ENCODE measurements at places on chromosomes 7 and 10.

- DNase-seq: no peak
Observed at GRCh38 chr7:102277901-102278300, 8.8 kb upstream of the SH2B2 start.

- DNase-seq: no peak
Observed at GRCh38 chr10:79185796-79186374, 117.1 kb downstream of the ZMIZ1 start.

DNA sequence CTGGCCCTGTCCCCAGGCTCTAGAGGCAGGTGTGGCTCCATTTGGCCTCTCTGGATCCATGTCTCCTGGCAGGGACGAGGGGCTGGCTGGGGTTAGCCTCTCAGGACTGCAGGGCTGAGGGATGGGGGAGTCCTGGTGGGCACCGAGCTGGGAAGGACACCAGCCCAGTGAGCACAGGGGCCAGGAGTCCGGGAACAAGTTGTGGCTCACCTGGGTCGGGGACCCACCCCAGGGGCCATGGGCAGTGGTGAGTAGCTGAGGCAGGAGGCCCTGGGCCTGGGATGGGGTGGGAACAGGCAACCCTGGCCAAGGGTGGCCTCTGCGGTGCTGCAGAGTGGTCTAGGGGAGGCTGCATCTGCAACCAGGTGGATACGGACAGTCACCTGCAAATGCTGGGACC, 24.1 kb downstream of the ANTXRL start:
- DNase-seq: no peak

GRCh38 chr7:940599-941408, 13.7 kb downstream of the ADAP1 start:
- DNase-seq: no peak

GRCh38 chr10:78320506-78320905, 286.8 kb downstream of the RPS24 start:
- DNase-seq: no peak

GRCh38 chr10:75283671-75284470, 48.1 kb upstream of the COMTD1 start:
- no peak for DNase-seq

DNA sequence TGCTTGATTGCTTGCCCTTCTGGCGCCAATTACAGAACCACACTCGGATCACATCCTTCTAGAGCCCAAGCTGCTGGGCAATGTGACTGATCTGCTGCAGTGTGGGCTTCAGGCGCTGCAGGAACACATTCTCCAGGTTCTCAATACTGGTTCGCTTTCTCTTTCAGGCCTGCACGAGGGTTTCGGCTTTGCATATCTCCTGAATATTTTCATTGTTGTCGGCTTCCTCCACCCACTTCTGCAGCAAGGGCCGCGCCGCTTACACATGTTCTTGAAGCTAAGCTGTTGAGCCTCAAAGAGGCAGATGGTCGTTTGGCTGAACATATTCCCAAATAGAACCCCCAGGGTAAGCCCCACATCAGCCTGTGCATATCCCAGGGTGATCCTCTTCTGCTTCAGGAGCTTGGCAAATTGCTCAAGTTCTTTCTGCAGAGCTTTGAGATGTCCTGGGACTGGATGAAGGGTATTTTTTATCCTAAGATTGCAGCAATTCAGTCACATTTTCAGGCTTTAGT, 64.6 kb downstream of the HERC4 start:
- DNase-seq: no peak

- no peak for DNase-seq
Observed at GRCh38 chr7:101935521-101936141, 118.2 kb downstream of the CUX1 start.

DNA sequence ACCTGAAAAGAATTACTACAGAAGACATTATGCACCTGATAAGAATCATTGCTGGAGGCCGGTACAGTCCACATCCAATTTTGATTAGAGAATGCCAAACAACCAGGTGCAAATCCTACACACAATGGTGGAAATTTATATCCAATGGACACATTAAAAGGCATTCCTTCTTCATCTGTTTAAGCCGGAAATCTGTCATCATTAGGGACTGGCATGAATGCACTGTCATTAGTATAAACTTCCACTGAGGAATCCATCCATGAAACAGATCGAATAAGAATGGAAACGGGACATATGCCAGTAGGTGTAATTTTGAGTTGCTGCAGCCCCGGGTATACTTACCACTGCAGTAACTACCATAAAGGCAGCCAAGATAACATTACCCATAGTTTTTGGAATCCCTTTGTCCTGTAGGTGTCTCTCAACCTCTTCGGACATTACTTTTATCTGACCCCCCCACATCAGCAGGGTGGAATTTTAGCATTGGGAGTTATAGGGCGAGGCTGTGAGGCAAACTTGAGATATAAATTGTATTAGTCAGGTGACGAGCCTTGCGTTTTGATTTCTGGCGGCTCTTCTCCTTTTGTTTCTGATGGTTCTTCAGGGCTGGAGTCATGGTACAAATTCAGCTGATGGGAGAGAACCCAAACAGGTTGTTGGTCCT, 36.5 kb upstream of the AKR1C2 start:
- no peak for DNase-seq

DNA sequence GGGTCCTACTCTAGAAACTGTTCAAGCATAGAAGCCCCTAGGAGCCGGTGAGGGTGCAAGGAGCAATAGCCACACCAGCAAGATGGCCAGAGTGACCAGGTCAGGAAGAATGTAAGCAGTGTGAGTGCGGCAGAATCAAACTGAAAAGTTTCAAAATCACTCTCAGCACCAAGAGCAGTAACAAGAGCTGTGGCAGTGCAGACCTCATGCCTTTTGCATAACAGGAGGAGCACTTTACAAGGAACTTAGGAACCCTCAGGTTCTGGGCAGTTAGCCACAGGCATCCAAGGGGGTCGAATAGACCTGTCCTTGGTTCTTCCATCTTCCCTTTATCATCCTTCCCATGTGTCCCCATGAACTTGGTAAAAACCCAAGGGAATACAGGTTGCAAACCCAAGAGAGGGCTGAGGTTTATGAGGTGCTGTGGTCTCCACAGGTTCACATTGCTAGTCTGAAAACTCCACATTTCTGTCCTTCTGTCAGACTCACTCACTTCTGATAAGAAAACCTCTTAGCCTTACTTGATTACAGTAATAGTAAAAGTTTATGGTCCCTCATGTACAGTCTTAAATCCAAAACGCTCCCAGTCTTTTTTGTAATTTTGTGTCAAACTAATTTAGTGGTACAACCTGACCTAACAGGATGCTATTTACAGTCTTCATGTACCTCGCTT, 78.4 kb downstream of the PON1 start:
- no peak for DNase-seq

- DNase-seq: no peak
Observed at GRCh38 chr10:73054286-73054685, 42.4 kb downstream of the P4HA1 start.

- DNase-seq: no peak
Observed at GRCh38 chr10:76031769-76032699, 600.6 kb downstream of the LRMDA start.

- no peak for DNase-seq
Observed at GRCh38 chr7:101972627-101973026, 155.2 kb downstream of the CUX1 start.

DNA sequence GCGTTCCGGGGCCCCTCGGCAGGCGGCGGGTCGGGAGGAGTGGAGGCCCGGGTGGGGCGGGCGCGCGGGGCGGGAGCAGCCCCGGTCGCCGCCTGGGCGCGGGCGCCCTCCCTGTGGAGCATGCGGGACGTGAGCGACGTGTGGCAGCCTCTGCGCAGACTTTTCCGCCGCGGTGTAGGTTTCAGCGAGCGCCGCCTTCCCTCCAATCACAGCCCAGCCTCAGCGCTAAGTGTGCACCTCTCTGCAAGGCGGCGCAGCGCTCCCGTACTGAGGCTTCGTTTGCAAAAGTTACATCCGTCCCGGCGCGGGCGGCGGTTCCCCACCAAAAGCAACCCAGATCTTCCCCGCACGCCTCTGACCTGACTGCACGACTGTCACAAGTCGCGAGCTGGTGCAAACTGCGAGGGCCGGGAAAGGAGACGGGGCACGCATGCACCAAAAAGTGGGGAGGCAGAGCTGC, 1.2 kb upstream of the PFKFB3 start:
- peak; percentile 13 for DNase-seq

- DNase-seq: no peak
Observed at GRCh38 chr7:156166692-156167416, 354.6 kb upstream of the SHH start.

DNA sequence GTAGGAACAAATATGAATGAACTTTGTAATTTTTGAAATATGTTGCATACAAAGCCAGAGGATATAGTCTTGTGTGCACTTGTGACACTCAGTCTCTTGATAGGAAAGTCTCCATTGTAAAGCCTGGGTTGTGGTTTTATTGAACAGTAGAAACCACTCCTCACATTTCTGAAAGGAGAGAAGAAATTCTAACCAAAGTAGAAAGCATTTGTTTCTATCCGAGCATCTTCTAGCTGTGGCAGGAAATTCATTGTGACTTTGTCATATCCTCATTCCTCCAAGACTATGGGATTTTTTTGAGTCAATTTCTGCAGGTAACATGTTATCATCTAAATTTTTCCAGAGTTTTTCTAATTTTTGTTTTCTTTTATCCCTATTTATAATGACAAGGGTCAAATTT, 55.5 kb upstream of the NCF1 start:
- no peak for DNase-seq

DNA sequence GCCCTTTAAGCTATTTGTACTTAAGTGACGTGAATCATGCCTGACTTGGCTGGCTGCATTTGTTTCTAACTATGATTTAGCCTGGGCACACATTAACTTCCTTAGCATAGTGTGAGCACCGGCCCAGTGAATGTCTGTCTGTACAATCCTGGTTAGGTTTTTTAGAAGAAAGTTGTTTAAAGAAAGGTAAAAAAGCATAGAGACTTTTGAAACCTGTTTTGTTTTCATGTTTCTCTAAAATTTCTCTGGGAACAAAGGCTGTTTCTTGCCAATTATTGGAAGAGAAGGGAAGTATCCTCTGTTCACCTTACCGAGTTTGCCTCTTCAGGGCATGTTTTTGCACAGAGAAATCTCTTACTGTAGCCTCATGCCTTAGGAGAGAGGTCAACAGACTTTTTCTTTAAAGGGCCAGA, 42.9 kb upstream of the MET start:
- no peak for DNase-seq

DNA sequence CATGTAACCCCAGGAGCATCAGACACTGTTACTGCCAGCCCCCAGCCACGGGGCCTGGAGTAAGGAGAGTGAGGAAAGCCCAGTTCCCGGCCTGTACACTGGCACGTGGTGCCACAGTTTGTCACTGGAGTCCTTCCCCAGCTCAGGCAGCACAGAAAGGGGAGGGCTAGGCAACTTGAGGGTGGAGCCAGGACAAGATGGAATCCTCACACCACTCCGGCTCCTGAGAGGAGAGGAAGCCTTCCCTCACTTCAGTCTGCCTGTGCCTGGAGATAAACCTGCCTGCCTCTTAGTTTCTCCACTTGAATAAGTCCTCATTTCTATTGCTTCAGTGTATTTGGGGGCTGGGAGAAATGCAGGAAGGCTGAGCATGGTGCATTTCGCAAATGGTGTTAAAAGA, 176.0 kb downstream of the KIAA1217 start:
- DNase-seq: no peak

DNA sequence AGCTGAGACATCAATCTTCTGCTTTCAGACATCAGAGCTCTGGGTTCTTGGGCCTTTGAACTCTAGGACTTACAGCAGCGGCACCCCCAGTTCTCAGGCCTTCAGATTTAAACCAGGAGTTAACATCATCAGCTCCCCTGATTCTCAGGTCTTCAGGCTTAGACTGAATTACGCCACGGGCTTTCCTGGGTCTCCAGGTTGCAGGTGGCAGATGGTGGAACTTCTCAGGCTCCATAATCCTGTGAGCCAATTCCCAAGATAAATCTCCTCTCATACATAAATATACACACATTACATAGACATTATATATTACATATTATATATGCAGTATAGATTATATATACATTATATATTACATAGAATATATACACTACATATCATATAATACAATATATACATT, 408.9 kb upstream of the AUTS2 start:
- DNase-seq: no peak

DNA sequence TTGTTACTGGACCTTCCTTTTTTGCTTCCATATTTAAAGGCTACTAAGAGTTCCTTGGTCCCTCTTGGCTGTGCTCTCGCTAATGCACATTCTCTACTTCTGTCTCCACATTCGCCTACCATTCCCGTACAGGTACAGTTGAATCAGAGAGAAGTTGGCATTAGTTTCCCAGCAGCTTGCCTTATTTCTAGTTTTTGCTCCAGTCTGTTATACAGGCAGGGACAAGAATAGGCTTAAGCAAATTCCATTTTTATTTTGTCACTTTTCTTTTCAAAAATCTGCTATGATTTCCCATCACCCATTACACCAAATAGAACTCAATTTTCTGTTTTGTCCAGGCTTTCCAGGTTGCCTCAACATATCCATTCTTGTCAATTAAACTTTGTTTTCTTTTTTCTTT, 29.9 kb downstream of the DYNC1I1 start:
- no peak for DNase-seq

GRCh38 chr10:24894728-24895127, 57.7 kb downstream of the PRTFDC1 start:
- DNase-seq: no peak

GRCh38 chr10:14456218-14456869, 125.6 kb upstream of the FRMD4A start:
- DNase-seq: no peak

DNA sequence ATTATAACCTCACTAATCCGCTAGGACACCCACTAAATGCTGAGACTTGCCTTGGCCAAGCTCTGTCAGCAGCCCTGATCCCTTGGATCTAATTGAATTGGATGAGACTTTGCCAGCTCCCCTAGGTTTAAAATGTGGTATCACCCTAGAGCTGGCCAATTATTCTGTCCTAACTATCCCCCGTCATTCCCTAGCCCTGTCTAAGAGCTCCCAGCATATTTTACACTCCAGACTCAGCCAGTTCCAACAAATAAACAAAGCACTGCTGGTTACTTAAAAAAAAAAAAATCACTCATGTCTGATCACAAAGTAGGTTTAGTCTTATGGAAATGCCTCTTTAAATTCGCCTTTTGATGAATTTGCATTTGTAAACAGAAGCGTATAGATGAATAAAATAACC, 147.9 kb upstream of the EGR2 start:
- no peak for DNase-seq

- no peak for DNase-seq
Observed at GRCh38 chr10:21521751-21522533, 3.5 kb downstream of the SKIDA1 start.

- DNase-seq: no peak
Observed at GRCh38 chr10:119159332-119159731, 6.2 kb downstream of the SFXN4 start.

DNA sequence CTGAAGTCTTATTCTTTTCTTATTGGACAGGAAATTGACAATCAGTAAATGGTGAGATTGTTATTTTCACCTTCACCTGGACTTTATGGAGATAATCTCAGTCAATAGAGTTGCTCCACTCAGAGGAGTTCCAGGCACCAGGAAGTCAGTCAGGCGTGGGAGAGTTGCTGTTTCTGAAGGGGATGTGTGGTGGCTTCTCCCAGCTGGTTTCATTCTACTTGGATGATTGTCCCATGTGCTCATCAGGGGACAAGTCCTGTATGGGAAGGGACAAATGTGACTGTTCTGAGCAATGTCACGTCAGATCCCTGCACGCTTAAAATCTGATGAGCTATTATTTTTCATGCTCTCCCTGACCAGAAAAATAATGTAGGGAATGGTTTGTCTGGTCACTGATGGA, 222.5 kb upstream of the PITRM1 start:
- DNase-seq: no peak
